Hepatocyte (in vitro differentiated cells): ENCODE measurements at places on chromosomes 3 and 15. TPM values are rescaled to one million over a fixed set of nuclear protein-coding genes. Genes with fewer than 3 reads are reported as not detected.

The TMC3 gene
- 0.12 and 0.43 TPM in 2 replicates for total RNA-seq

The GASK1A gene
- total RNA-seq: 2.1 and 2.4 TPM in 2 replicates

The ALG1L2 gene
- total RNA-seq: not detected in 2 replicates

The CEMIP gene
- total RNA-seq: 2.1 and 2.3 TPM in 2 replicates

The BUB1B gene
- total RNA-seq: 7.6 and 11.9 TPM in 2 replicates

The GOLGA6L9 gene
- total RNA-seq: 2.2 and 3.3 TPM in 2 replicates

The CLSTN2 gene
- total RNA-seq: 19.7 and 27.0 TPM in 2 replicates

The GPR27 gene
- 1.4 and 3.1 TPM in 2 replicates for total RNA-seq

The GOLGA6L10 gene
- total RNA-seq: 0.28 and 1.3 TPM in 2 replicates

The FAM81A gene
- 0.47 and 0.52 TPM in 2 replicates for total RNA-seq

The GPR62 gene
- total RNA-seq: not detected in 2 replicates

The WDR53 gene
- total RNA-seq: 6.4 and 6.9 TPM in 2 replicates

The RLBP1 gene
- total RNA-seq: not detected in 2 replicates

The TMEM266 gene
- 1.8 and 1.9 TPM in 2 replicates for total RNA-seq

The APOD gene
- 9.6 and 11.2 TPM in 2 replicates for total RNA-seq

The ZBTB20 gene
- 20.5 and 28.0 TPM in 2 replicates for total RNA-seq

The ILDR1 gene
- 1.5 and 2.0 TPM in 2 replicates for total RNA-seq

The MORC1 gene
- 5.6 and 6.7 TPM in 2 replicates for total RNA-seq

The SERPINI2 gene
- not detected in 2 replicates for total RNA-seq

The GPD1L gene
- 15.2 and 21.9 TPM in 2 replicates for total RNA-seq

The UTS2B gene
- total RNA-seq: 0.07 TPM in 1 of 2 replicates, not detected in the other

The CPOX gene
- 18.6 and 30.1 TPM in 2 replicates for total RNA-seq

The RETNLB gene
- total RNA-seq: not detected in 2 replicates

The SLCO2A1 gene
- 2.2 and 2.3 TPM in 2 replicates for total RNA-seq

The LEKR1 gene
- total RNA-seq: 0.76 and 1.1 TPM in 2 replicates

The PLSCR2 gene
- not detected in 2 replicates for total RNA-seq
